ENCODE measurements at places on chromosomes 12 and 14. TPM values are rescaled to one million over a fixed set of nuclear protein-coding genes. Genes with fewer than 3 reads are reported as not detected.
A peak's percentile ranks its signal among the peaks of the same experiment; 100 is the strongest.

DNA sequence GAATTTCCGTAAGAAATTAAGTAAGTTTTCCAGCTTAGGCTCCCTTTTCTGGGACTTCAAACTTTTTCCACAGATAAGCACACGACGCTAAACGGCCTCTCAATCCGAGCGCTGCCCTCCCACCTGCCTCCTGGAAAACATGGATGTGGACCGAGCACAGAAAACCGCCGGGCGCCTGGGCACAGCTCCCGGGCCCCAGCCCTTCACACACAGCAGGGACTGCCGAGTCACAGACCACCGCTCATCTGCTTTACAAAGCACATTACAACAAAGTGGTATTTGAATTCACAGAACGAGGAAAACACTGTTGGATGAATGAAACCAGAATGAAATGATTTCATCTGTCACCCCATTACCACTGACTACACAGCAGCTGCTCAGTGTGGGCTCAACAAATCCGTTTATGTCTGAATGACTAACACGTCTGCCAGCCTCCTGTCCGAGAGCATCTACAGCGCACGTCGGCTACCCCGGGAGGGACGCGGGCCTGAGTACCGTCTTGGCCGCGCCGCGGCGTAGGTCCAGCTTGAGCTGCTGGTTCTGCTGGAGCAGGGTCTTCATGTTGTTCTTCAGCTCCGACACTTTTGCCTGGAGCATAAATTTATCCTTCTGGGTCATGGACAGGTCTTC lies 13.1 kb upstream of the ANKLE2 start:
- H3K36me3 ChIP-seq, result peaks cover 47% of the 10 kb centered on the region
- no peaks in the 10 kb centered on the region for H3K27me3 ChIP-seq
- peak overlapping the region; percentile 38 for H3K27ac ChIP-seq
- no peak overlapping the region for H3K4me3 ChIP-seq
- H3K4me1 ChIP-seq, result peaks cover 39% of the 10 kb centered on the region

- DNase-seq, result no peak
- H3K36me3 ChIP-seq, result peaks cover 9% of the 10 kb centered on the region
- H3K27me3 ChIP-seq, result no peaks in the 10 kb centered on the region
- H3K4me1 ChIP-seq, result peaks cover 13% of the 10 kb centered on the region
- H3K4me3 ChIP-seq, result no peak overlapping the region
Measured at GRCh38 chr12:1740161-1740948, 49.5 kb downstream of the ADIPOR2 start.

DNA sequence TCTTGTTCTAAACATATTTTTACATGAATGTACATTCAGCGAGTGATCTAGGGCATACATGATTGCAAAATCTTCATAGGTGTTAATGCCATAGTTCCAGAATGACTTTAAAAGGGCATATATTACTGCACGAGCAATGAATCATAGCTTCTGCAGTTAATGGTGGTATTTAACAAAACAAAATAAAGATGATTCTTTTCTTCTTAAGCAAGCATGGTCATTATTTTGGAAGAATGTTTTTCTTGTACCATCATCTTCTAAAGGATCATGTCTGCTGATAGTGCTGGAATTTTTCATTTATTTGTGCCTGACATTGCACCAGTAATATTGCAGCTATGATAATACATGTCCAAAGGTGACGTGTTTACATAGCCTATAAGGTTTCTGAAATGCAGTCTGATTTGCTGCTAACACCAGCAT lies 388.6 kb downstream of the CCDC91 start:
- no peaks in the 10 kb centered on the region for H3K4me1 ChIP-seq
- H3K27me3 ChIP-seq, result no peaks in the 10 kb centered on the region
- no peak for DNase-seq
- no peak overlapping the region for H3K4me3 ChIP-seq

DNA sequence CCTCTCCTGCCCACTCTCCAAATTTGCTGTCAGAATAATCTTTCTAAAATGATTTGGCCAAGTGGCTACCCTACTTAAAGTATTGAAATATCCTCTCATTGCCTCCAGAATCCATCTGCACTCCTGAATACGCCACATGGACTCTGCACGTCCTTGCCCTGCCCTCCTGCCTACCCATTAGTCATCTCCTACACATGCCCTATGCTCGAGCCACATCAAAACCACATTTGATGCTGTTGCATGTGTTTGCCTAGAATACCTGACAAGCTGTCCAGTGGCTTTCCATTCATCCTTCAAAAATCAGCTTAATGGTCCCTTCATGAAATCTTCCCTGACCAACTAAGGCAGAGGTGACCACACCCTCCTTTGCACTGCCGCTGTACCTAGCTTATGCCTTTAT lies 17.0 kb downstream of the VCPKMT start:
- DNase-seq, result no peak
- H3K27me3 ChIP-seq, result no peaks in the 10 kb centered on the region
- H3K4me3 ChIP-seq, result no peak overlapping the region

GRCh38 chr14:64463195-64463594 lies 2.1 kb upstream of the AKAP5 start:
- no peak overlapping the region for H3K27ac ChIP-seq
- peaks cover 36% of the 10 kb centered on the region for H3K4me1 ChIP-seq
- H3K4me3 ChIP-seq, result no peak overlapping the region
- no peaks in the 10 kb centered on the region for H3K27me3 ChIP-seq

GRCh38 chr12:104357421-104357952 lies 53.9 kb downstream of the EID3 start:
- peaks cover 7% of the 10 kb centered on the region for H3K4me1 ChIP-seq
- H3K27ac ChIP-seq, result no peak overlapping the region
- H3K36me3 ChIP-seq, result no peaks in the 10 kb centered on the region
- no peak overlapping the region for H3K4me3 ChIP-seq

- DNase-seq, result no peak
- no peak overlapping the region for H3K27ac ChIP-seq
- peaks cover 36% of the 10 kb centered on the region for H3K4me1 ChIP-seq
- H3K4me3 ChIP-seq, result no peak overlapping the region
- no peaks in the 10 kb centered on the region for H3K27me3 ChIP-seq
- no peaks in the 10 kb centered on the region for H3K36me3 ChIP-seq
Measured at GRCh38 chr14:81166121-81166520, 54.6 kb downstream of the GTF2A1 start.

DNA sequence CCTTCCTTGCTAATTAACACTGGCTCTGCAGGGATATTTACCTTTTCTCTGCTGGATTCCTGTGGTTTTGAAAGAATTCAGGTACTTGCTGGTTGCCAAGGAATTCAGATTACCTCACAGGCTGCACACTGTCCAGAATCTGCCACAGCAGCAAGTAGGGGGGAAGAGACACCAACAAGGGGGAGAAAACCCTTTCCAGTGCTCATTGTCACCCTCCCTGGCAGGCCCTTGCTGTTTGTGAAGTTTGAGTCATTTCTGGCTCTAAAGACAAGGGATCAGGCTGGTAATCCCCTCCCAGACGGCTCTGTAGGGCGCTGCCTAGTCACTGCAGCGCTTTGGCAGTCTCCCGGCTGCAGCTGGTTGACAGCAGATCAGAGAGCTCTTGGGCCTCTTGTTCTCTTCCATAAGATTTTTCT lies 50.8 kb downstream of the TTLL5 start:
- H3K4me1 ChIP-seq, result peaks cover 3% of the 10 kb centered on the region
- DNase-seq, result no peak
- H3K27ac ChIP-seq, result no peak overlapping the region
- no peaks in the 10 kb centered on the region for H3K27me3 ChIP-seq
- H3K36me3 ChIP-seq, result peaks cover 2% of the 10 kb centered on the region

DNA sequence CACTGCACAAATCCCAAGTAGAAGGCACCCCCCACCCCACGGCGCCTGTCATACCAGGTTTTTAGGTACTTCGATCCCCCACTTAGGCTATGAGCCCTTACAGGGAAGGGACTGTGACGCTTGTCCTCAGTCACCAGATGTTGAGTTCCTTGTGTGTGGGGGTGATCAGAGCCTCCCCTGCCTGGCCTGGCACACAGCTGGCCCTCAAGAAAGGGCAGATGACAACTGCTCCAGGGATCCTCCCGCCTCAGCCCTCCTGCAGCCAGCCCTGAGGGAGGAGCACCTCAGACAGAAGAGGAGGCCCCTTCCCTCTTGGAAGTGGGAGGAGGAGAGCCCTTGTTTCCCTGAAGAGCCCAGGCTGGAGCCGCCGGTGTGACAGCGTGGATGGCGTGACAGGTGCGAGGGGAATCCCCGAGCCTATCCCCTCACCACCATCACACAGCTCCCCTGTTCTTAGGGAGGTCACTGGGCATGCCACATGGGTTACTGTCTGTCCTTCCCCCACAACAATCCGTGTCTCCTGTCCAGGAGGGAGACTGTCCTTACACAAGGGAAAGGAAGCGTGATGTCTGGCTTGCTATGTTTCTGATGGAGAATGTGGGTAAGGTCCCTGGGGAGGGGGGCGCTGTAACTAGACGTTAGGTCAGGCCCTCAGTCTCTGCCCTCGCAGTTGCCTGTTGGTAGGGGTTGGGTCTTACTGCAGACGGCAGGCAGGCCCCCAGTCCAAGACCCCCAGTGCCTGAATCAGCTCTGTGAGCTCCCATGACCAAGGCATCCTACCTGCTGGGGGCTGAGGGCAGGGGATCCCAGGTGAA lies 31.4 kb downstream of the P2RX4 start:
- peaks cover 44% of the 10 kb centered on the region for H3K4me1 ChIP-seq
- H3K36me3 ChIP-seq, result peaks cover 40% of the 10 kb centered on the region
- peak overlapping the region; percentile 64 for H3K4me3 ChIP-seq
- peak overlapping the region; percentile 98 for H3K27ac ChIP-seq

DNA sequence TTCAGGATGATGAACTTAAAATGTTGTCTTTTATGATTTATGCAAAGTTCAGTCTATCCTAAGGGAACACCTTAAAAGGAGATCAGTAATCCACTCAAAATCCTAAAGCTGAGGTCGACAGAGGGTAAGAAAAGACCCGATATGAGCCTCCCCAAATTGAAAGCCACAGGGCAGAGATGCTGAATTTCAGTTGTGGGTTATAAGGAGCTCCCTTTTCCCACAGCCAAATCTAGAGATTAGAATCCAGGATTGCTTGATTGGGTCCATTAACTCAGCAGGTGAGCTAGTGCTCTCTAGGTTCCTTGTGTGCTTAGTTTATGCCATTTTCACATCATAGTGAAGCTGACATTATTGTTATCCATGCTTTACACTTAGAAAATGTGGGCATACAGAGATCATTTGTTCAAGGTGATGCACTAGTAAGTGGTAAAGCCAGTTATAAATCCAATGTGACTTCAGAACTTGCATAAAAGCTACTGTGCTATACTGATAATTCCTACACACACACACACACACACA lies 417.5 kb downstream of the TMEM117 start:
- no peaks in the 10 kb centered on the region for H3K4me1 ChIP-seq
- H3K36me3 ChIP-seq, result no peaks in the 10 kb centered on the region
- no peak overlapping the region for H3K4me3 ChIP-seq

- no peak overlapping the region for H3K27ac ChIP-seq
- peaks cover 35% of the 10 kb centered on the region for H3K36me3 ChIP-seq
- DNase-seq, result no peak
- no peaks in the 10 kb centered on the region for H3K27me3 ChIP-seq
Measured at GRCh38 chr14:71721791-71722190, 210.4 kb upstream of the RGS6 start.

- no peaks in the 10 kb centered on the region for H3K36me3 ChIP-seq
- DNase-seq, result no peak
- no peak overlapping the region for H3K4me3 ChIP-seq
- peaks cover 66% of the 10 kb centered on the region for H3K27me3 ChIP-seq
- H3K4me1 ChIP-seq, result no peaks in the 10 kb centered on the region
- no peak overlapping the region for H3K27ac ChIP-seq
Measured at GRCh38 chr12:54147186-54147585, 41.6 kb downstream of the SMUG1 start.

DNA sequence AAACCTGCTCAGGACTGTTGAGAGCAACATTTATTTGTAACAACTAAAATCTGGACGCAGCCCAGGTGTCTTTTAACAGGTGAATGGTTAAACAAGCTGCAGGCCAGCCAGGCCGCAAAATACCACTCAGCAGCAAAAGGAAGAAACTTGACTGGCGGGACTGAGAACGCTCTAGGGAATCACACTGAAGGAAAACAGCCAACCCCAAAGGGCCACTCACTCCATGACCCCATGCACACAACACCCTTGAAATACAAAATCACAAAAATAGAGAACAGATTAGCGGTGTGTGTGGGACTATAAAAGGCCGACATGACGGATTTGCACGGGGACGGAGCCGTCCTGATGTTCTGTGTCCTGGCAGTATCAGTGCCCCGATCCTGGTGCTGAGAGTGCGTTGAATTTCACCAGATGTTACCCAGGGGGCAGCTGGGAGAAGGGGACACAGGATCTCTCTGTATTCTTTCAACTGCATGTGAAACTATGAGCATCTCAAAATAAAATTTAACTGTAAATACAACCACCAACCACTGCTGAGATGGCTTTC lies 23.0 kb downstream of the VPS37B start:
- DNase-seq, result no peak
- H3K27me3 ChIP-seq, result peaks cover 5% of the 10 kb centered on the region
- peaks cover 52% of the 10 kb centered on the region for H3K36me3 ChIP-seq

GRCh38 chr14:83425138-83425537 lies 1891.5 kb upstream of the SEL1L start:
- H3K27me3 ChIP-seq, result no peaks in the 10 kb centered on the region
- no peak overlapping the region for H3K4me3 ChIP-seq
- no peak for DNase-seq
- H3K4me1 ChIP-seq, result no peaks in the 10 kb centered on the region
- H3K36me3 ChIP-seq, result no peaks in the 10 kb centered on the region

DNA sequence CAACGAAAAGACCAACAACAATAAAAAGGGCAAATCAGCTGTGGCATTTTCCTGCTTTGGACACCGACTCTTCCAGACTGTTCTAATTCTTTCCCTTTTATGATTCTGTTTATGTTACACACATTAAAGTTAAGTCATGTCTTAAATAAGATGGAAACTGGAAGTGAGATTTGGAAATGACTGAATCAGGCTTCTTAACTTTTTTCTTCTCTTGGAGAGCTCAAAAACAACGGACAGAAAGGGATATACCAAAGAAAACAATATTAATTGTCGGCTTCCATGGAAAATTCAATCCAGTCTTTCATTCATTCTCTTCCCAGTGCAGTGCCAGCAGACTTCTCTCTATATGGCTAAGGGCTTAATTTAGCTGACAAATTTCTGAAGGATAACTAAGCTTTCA lies 214.9 kb upstream of the DDHD1 start:
- H3K36me3 ChIP-seq, result no peaks in the 10 kb centered on the region
- DNase-seq, result no peak
- no peak overlapping the region for H3K4me3 ChIP-seq
- no peaks in the 10 kb centered on the region for H3K4me1 ChIP-seq

GRCh38 chr14:68806526-68807147 lies 13.8 kb upstream of the ZFP36L1 start:
- no peak overlapping the region for H3K4me3 ChIP-seq
- H3K27me3 ChIP-seq, result no peaks in the 10 kb centered on the region
- peaks cover 10% of the 10 kb centered on the region for H3K4me1 ChIP-seq
- peaks cover 9% of the 10 kb centered on the region for H3K36me3 ChIP-seq
- no peak overlapping the region for H3K27ac ChIP-seq

GRCh38 chr14:24207104-24207551 lies 1.6 kb downstream of the TSSK4 start:
- H3K27me3 ChIP-seq, result no peaks in the 10 kb centered on the region
- DNase-seq, result no peak
- H3K27ac ChIP-seq, result no peak overlapping the region
- peaks cover 85% of the 10 kb centered on the region for H3K36me3 ChIP-seq
- peaks cover 23% of the 10 kb centered on the region for H3K4me1 ChIP-seq
- H3K4me3 ChIP-seq, result no peak overlapping the region

PROX2 gene
- not detected for total RNA-seq

ACSS3 gene
- not detected for total RNA-seq

PRKCH gene
- total RNA-seq, result 293 TPM

C12orf42 gene
- total RNA-seq, result 1.0 TPM

MRPL52 gene
- total RNA-seq, result 101 TPM

DHH gene
- not detected for total RNA-seq

DYRK2 gene
- total RNA-seq, result 66.4 TPM

ZBTB42 gene
- 4.5 TPM for total RNA-seq

DNAH10 gene
- total RNA-seq, result 0.12 TPM

CBLN3 gene
- total RNA-seq, result 5.3 TPM

IL23A gene
- 6.1 TPM for total RNA-seq

Data from activated CD4-positive, alpha-beta T cell treated with anti-CD3 and anti-CD28 coated beads, Interleukin-2, amount 10 ng/mL, durations not matched to agents 7 days and 5 days (primary cell).